K562 (cell line): ENCODE measurements at places on chromosomes 13 and 19. TPM values are rescaled to one million over a fixed set of nuclear protein-coding genes. Genes with fewer than 3 reads are reported as not detected.

Gene LILRB5
- not detected in 2 replicates for polyA plus RNA-seq

Gene KLK7
- polyA plus RNA-seq: not detected in 2 replicates

Gene CERS4
- polyA plus RNA-seq: 4.3 and 5.6 TPM in 2 replicates

Gene SGCG
- polyA plus RNA-seq: 0.44 and 0.61 TPM in 2 replicates

Gene OR7C1
- polyA plus RNA-seq: 0.01 TPM in 1 of 2 replicates, not detected in the other

Gene RFPL4AL1
- not detected in 2 replicates for polyA plus RNA-seq

Gene CEACAM3
- polyA plus RNA-seq: not detected in 2 replicates

Gene FBXO17
- 19.9 and 21.9 TPM in 2 replicates for polyA plus RNA-seq

Gene ARL11
- 0.73 and 0.77 TPM in 2 replicates for polyA plus RNA-seq

Gene ADAT3
- polyA plus RNA-seq: 9.2 and 10.2 TPM in 2 replicates

Gene A1BG
- 14.0 and 15.9 TPM in 2 replicates for polyA plus RNA-seq

Gene FOXA3
- 5.0 and 6.7 TPM in 2 replicates for polyA plus RNA-seq

Gene STAP2
- 5.8 and 9.8 TPM in 2 replicates for polyA plus RNA-seq

Gene CBY2
- not detected in 2 replicates for polyA plus RNA-seq

Gene ZFP82
- 2.3 and 2.5 TPM in 2 replicates for polyA plus RNA-seq

Gene DIS3
- polyA plus RNA-seq: 22.7 and 23.5 TPM in 2 replicates

Gene ZNF440
- 12.2 and 13.3 TPM in 2 replicates for polyA plus RNA-seq

Gene TBC1D17
- 14.7 and 18.2 TPM in 2 replicates for polyA plus RNA-seq

Gene OXGR1
- polyA plus RNA-seq: not detected in 2 replicates

Gene PPP6R1
- 72.9 and 82.6 TPM in 2 replicates for polyA plus RNA-seq

Gene OR7A5
- polyA plus RNA-seq: not detected in 2 replicates

Gene NANOS3
- not detected in 2 replicates for polyA plus RNA-seq

Gene KLK14
- polyA plus RNA-seq: not detected in 2 replicates

Gene CGB1
- not detected in 2 replicates for polyA plus RNA-seq

Gene VPS36
- polyA plus RNA-seq: 20.3 and 24.0 TPM in 2 replicates

Gene DPF1
- polyA plus RNA-seq: 4.2 and 5.5 TPM in 2 replicates

Gene NPHS1
- polyA plus RNA-seq: 0.03 and 0.28 TPM in 2 replicates

Gene CLEC4G
- polyA plus RNA-seq: not detected in 2 replicates

Gene KLK3
- polyA plus RNA-seq: not detected in 2 replicates

Gene NLRP9
- polyA plus RNA-seq: not detected in 2 replicates

Gene SLC25A41
- 4.0 and 6.7 TPM in 2 replicates for polyA plus RNA-seq

Gene ZNF69
- 1.4 and 5.4 TPM in 2 replicates for polyA plus RNA-seq

Gene ZNF749
- 19.4 and 24.2 TPM in 2 replicates for polyA plus RNA-seq

Gene ARHGAP45
- polyA plus RNA-seq: 16.3 and 20.2 TPM in 2 replicates

Gene SELENOV
- polyA plus RNA-seq: 0.05 TPM in 1 of 2 replicates, not detected in the other

Gene CEACAM5
- not detected in 2 replicates for polyA plus RNA-seq

Gene GJA3
- not detected in 2 replicates for polyA plus RNA-seq

Gene DAND5
- polyA plus RNA-seq: 0.50 and 0.66 TPM in 2 replicates

Gene ZNF555
- 3.0 and 3.4 TPM in 2 replicates for polyA plus RNA-seq

Gene ATP5F1D
- 233 and 236 TPM in 2 replicates for polyA plus RNA-seq

Gene SLC1A5
- 169 and 256 TPM in 2 replicates for polyA plus RNA-seq

Gene LRRC63
- 0.19 and 0.41 TPM in 2 replicates for polyA plus RNA-seq

Gene CELF5
- 0.27 and 0.56 TPM in 2 replicates for polyA plus RNA-seq
